ENCODE measurements at places on chromosomes 4 and X.

DNA sequence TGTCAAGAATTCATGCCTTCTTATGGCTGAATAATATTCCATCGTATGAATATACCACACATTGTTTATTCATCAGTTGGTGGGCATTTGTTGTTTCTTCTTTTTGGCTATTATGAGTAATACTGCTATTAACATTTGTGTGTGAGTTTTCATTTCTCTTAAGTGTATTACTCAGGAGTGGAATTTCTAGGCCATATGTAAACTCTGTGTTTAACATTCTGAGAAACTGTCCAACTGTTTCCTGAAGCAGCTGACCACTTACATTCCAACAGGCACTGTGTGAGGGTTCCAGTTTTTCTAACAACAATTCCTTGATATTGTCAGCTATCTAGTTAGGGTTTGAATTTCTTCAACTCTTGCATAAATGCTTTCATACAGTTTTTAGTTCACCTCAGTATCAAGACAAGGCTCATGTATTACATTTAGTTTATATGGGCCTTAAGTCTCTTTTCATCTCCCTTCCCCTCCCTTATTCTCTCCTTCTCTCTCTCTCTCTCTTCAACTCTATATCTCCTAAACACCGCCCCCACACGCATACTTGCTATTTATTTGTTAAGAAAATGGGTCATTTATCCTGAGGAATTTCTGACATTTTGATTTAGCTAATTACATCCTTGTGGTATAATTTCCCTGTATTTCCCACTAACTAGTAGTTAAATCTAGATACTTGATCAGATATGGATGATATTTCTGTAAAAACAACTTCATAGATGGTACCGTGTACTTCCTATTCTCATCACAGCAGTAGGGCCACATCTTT is 77.4 kb downstream of the WDR19 start:
- H3K4me3 ChIP-seq: no peak overlapping the region
- no peak overlapping the region for H3K27ac ChIP-seq
- no peaks in the 10 kb centered on the region for H3K27me3 ChIP-seq
- DNase-seq: no peak
- no peaks in the 10 kb centered on the region for H3K4me1 ChIP-seq

DNA sequence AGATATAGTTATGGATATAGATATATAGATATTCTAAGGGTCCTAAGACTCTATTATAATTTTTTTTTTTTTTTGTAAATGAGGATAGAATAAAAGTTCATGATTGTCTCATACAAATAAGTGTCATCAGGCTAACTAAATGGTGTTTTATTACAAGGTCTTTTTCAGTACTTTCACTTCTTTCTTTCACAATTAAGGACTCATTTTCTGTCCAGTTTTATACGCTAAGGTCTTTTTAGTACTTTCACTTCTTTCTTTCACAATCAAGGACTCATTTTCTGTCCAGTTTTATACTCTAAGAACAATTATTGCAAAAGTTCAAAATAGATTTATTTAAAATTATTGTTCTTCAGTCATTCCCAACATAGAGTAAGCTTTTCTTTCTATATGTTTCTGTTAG is 32.7 kb downstream of the RUFY3 start:
- H3K27me3 ChIP-seq: no peaks in the 10 kb centered on the region
- DNase-seq: no peak
- H3K4me1 ChIP-seq: peaks cover 10% of the 10 kb centered on the region
- peaks cover 3% of the 10 kb centered on the region for H3K36me3 ChIP-seq
- H3K27ac ChIP-seq: no peak overlapping the region
- H3K4me3 ChIP-seq: no peak overlapping the region

GRCh38 chrX:105634180-105634579 is 188.2 kb upstream of the NRK start:
- DNase-seq: no peak
- no peaks in the 10 kb centered on the region for H3K36me3 ChIP-seq
- H3K27ac ChIP-seq: no peak overlapping the region
- no peaks in the 10 kb centered on the region for H3K4me1 ChIP-seq
- H3K4me3 ChIP-seq: no peak overlapping the region

DNA sequence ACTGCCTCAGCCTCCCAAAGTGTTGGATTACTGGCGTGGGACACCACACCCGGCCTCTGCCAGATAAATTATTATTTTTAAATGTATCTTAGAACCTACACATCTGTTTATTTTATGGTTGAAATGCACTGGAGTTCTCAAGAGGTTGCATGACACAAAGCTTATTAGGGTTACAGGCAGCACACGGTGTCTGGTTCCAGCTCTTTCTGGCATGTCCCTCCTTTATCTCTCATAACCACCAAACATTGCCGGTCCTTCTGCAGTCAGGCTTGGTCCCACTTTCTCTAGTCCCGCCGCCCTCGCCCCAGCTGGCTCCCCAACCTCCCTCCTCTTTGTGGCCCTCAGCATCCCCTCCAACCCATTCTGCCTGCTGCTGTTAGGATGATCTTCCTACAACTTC is 39.7 kb upstream of the SPRY1 start:
- no peak for DNase-seq
- no peak overlapping the region for H3K4me3 ChIP-seq
- H3K36me3 ChIP-seq: no peaks in the 10 kb centered on the region
- no peaks in the 10 kb centered on the region for H3K27me3 ChIP-seq
- H3K27ac ChIP-seq: no peak overlapping the region

GRCh38 chrX:119682019-119682989 is 10.7 kb downstream of the SEPTIN6 start:
- no peaks in the 10 kb centered on the region for H3K27me3 ChIP-seq
- peak; percentile 64 for DNase-seq
- peak overlapping the region; percentile 98 for H3K27ac ChIP-seq
- peaks cover 57% of the 10 kb centered on the region for H3K4me1 ChIP-seq
- peak overlapping the region; percentile 65 for H3K4me3 ChIP-seq
- H3K36me3 ChIP-seq: peaks cover 37% of the 10 kb centered on the region

DNA sequence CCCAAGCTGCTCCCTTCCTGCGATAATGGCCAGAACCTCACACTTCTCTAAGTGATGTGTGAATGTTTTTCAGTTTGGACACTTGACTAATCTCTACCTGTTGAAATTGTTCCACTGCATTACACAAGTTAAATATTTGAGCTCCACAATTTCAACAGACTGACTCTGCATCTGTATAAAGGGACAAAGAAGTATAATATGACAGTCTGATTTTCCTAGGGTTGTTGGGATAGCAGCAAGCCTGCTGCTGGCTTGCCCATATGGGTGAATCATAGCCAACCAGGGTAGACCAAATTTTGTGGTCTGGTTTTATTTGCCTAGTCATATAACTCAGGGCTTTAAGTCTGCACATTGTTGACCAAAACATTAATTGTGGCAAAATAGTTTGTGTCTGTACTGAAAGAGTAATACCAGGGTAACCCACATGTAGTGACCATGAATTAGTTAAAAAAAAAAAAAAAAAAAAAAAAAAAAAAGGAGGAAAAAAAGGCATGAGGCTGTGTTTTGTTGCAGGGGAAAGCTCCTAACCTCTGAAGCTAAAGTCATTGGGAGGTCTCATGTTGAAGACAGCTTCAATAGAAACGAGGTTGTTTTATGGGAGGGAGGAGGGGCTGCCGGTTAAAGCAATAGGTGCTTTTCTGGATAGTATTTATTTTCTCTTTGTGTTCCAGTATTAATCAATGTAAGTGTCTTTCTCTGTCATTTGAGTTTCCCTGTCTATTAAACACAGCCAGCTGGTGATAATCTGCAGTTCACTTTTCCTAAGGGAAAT is 534.2 kb downstream of the RAB28 start:
- H3K36me3 ChIP-seq: no peaks in the 10 kb centered on the region
- no peak overlapping the region for H3K27ac ChIP-seq
- no peaks in the 10 kb centered on the region for H3K4me1 ChIP-seq
- H3K4me3 ChIP-seq: no peak overlapping the region
- no peak for DNase-seq

DNA sequence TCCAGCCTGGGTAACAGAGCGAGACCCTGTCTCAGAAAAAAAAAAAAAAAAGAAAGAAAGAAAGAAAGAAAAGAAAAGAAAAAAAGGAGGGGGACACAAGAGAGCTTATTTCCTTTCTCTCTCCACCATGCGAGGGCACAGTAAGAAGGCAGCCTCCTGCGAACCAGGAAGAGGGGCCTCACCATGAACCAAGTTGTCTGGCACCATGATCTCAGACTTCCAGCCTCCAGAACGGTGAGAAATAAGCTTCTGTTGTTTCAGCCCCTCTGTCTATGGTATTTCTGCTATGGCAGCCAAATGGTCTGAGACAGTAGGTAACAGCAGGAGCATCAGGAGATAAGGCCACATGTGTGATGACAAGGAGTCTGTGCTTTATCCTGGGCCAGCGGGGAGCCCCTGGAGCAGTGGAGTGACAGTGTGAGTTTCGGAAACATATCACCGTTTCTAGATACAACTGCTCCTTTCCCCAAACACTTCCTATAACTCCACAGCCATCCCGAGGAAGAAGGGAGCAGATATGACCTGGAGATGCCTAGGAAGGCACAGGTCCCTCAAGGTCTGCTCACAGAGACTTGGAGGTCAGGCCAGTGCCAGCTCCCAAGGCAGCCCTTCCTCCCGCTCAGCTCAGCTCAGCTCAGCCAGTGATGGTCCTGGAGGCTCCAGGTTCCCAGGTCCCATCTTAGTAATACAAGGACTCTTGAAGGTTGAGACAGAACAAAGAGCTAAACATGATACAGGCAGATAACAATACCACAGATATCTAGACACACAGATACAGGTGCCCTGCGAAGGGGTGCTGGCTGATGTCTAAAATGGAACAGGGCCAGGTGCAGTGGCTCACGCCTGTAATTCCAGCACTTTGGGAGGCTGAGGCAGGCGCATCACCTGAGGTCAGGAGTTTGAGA is 17.7 kb downstream of the JAKMIP1 start:
- H3K27ac ChIP-seq: peak overlapping the region; percentile 98
- peaks cover 95% of the 10 kb centered on the region for H3K4me1 ChIP-seq
- peak overlapping the region; percentile 17 for H3K4me3 ChIP-seq

DNA sequence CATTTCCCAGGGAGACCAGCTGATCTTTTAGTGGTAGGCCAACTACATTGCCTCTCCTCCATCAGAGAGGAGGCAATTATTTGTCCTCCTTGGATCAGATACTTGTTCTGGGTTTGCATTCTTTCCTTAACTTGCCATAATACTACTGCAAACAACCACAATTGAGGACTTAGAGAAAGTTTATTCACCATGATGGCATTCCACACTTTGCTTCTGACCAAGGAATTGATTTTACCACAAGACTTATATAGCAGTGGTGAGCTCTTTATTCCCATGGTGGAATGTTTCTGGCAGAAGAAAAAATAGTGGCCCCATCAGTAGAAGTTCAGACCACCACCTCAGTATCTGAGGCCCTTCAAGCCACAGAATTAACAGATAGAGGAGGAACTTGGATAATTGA is 123.9 kb upstream of the PPP3CA start:
- H3K4me1 ChIP-seq: no peaks in the 10 kb centered on the region

DNA sequence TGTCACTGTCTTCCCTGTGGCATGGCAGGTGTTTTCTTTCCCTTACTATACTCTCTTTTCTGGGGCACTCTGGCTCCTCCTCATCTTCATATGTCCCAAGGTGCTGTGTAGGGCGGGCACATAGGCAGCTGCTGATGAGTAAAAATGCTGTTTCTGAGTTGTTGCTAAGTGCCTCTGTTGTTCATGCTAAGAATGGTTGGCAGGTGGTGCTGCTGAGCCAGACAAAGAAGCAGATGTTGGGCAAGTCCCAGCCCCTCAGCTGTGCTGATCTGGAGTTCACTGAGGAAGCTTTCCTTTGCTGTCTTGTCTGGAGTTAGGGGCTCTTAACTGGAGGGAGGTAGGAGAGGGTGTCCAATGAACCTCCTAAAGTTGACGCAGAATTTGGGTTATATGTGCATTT is 40.6 kb downstream of the HADH start:
- H3K4me3 ChIP-seq: no peak overlapping the region
- H3K27ac ChIP-seq: peak overlapping the region; percentile 74
- H3K27me3 ChIP-seq: no peaks in the 10 kb centered on the region

DNA sequence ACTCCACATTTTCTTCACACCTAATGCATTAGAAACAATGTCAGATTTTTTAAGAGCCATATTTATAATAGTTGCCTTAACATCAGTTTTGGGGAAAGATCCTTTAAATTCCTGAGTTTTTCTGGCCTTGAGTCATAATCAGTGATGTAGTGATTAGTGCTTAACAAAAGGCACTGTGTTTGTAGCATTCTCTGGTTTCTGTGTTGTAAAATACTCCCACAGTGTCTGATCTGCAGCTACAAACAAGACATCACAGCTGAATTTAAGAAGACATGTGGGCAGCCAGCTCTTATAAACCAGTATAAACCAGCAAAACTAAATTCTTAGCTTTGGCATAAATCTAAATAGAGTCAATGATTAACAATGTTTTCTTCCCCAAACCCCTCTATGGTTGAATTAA is 233.8 kb downstream of the FSTL5 start:
- no peak for DNase-seq
- H3K27ac ChIP-seq: no peak overlapping the region
- H3K4me3 ChIP-seq: no peak overlapping the region
- no peaks in the 10 kb centered on the region for H3K27me3 ChIP-seq
- H3K36me3 ChIP-seq: no peaks in the 10 kb centered on the region
- H3K4me1 ChIP-seq: no peaks in the 10 kb centered on the region
